Ascending aorta (tissue), 2 donors: ENCODE measurements at places on chromosomes 4 and X.
A peak's percentile ranks its signal among the peaks of the same experiment; 100 is the strongest.

DNA sequence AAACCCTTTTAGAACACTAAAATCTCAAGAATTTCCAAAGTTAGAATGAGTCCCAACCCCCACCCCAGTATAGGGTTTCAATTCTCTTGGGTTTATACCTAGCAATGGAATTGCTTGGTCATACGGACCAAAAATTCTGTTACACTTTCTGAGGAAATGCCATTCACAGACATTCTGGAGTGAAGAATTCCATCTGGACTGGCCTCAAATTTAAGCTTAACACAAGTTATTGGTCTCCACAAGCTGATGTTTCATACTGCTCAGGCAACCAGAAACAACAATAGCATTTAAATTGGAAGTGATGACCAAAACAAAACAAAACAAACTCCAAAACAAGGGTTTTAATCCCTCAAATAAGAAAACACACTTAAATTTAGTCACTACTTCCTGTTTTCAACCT is 51.1 kb downstream of the GPC4 start:
- DNase-seq = no peak

GRCh38 chr4:54863571-54864255 is 206.0 kb downstream of the KIT start:
- DNase-seq = no peak

DNA sequence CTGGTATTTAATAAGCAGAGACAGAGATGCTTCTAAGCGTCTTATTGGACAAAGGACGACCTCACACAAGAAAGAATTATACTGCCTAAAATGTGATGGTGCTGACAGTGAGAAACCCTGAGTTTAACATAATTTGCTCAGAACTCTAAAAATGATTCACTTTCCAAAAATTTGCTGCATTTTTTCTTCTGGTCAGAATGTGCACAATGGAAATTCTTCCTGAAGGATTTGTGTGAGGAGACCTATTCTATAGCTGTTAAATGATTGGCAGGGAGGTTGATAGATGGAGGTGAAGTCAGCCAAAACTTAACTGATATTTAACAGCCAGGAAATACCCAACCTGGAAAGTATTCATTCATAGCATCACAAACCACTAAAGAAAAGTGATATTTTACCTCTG is 1.7 kb downstream of the MAGEC3 start:
- DNase-seq = no peak

DNA sequence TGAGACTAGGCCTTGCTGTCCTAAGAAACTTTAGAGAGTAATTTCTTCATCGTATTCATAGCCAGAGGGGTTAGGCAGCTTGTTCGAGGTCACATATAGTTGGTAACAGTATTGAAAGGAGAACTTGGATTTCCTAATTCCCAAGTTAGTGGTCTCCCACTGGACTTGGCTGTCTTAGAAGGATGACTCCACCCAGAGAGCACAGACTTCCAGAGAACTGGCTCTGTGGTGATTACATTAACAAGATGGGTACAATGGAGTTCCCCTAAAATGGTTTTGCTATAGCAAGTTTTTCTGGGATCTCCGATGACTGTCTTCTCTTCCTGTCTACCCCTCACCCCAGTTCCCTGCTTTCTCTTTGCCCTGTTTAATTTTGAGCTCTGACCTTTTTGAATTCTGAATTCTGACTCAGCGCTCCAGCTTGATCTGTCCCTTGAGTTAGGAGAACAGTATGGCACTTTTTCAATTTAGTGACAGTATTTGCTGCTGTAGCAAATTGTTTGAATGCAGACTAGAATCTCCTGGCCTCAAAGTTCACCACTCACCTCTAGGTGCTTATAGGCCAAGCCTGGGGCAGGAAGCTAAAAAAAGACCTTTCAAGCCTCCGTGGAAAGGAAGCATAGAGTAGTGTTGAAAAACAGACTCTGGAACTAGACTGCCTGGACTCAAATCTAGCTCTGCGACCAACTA is 6.9 kb downstream of the MSN start:
- DNase-seq = no peak

GRCh38 chr4:98210281-98210680 is 50.9 kb upstream of the RAP1GDS1 start:
- no peak for DNase-seq

GRCh38 chr4:103365285-103365684 is 167.1 kb upstream of the CENPE start:
- DNase-seq = no peak

DNA sequence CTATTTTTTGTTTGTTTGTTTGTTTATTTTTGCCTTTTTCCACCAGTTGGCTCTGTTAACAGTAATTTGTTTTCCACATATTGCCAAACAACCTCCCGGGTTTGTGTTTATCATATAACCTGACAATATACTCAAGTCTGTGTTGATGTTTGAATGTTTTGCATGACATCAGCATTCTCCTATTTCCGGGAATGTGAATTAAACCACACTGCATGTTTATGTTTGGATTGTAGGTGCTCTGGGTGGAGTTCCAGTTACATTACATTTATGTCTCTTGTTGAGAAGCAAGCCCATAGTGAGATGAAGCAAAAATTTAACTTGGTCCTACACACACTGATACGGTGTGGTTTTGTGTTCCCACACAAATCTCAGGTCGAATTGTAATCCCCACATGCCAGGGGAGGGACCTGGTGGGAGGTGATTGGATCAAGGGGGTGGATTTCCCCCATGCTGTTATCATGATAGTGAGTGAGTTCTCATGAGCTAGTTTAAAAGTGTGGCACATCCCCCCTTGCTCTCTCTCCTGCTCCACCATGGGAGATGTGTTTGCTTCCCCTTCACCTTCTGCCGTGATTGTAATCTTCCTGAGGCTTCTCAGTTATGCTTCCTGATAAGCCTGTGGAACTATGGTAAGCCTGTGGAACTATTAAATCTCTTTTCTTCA is 54.4 kb upstream of the CLNK start:
- DNase-seq = no peak

- DNase-seq = no peak
Measured at GRCh38 chrX:12824944-12825343, 33.7 kb downstream of the PRPS2 start.

GRCh38 chr4:78296261-78296660 is 239.1 kb downstream of the FRAS1 start:
- no peak for DNase-seq

GRCh38 chr4:119652998-119653397 is 24.4 kb upstream of the PDE5A start:
- DNase-seq = no peak

- DNase-seq = no peak
Measured at GRCh38 chrX:7047951-7048350, 99.6 kb upstream of the STS start.

DNA sequence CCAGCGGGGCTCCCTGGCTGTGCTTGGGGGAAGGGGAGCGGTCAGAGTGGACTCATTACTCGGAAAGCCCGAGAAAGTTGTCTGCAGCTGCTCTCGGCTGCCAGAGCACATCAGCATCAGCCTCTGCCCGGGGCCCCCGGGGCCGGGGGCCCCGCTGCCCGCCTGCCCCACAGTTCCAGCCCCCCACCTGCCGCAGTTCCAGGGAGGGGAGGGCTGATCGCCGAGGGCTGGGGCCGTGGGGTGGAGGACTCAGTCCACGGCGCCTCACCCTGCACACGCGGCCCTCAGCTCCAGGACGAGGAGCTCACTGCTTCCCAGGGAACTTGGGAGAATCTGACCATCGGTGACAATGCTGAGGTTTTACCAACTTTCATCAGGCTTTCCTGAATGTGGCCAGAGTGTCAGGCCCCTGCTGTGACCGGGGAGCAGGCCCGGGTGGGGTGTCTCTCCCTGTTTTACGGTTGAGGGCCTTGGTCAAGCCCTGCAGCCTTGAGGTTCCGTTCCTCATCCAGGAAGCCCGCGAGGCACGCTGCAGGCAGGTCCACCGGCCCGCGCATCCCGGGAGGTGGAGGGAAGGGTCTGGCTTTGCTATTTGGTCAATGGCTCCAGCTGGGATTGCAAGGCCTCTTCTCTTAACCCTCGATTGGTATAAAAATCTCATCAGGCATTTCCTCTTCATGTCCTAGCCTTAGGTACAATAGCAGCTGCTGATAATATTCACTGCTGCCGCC is 57.2 kb downstream of the CPZ start:
- DNase-seq = no peak

- DNase-seq = no peak
Measured at GRCh38 chr4:20805716-20806115, 105.5 kb downstream of the PACRGL start.

DNA sequence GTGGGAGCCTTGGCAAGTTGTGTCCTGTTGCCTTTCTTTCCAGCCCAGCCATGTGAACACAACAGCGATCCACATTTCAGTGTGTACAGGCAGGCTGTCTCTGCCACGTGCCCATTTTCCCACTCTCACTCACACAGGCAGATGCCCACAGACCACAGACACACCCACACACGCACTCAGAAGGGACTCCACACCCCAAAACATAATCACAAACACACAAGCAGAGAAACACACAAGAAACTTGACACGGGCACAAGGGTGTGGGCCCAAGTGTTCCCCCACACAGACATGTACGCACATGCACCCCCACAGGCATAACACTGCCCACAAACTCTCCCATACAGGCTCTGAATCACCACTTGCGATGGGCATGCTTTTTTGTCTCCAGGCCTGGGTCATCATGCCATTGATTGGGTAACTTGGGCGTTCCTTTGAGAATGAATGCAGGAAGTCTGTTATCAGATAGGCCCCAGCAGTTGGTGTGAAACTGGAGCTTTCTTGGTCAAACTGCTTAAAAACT is 84.3 kb downstream of the NBDY start:
- peak; percentile 74 for DNase-seq
